ENCODE measurements at places on chromosomes 2 and 18.
A peak's percentile ranks its signal among the peaks of the same experiment; 100 is the strongest.

GRCh38 chr2:135694711-135695110, 46.9 kb upstream of the UBXN4 start:
- DNase-seq = no peak

DNA sequence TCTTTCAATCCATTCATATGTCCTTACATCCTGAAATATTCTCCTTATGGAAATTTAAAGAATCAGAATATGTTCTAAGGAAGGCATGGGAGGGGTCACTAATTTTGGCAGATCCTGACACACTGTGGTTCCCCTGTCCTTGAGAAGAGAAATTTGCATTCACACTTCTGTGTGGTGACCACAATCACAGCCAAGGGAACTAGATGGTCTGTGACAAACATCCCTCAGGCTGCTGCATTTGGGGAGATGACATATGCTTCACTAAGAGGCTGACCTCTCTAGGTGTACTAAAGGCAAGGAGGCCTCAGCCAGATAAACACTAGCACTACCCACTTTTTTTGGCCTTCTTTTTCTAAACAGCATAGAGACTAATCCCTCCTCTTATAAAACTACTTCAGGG, 129.6 kb downstream of the MREG start:
- no peak for DNase-seq

DNA sequence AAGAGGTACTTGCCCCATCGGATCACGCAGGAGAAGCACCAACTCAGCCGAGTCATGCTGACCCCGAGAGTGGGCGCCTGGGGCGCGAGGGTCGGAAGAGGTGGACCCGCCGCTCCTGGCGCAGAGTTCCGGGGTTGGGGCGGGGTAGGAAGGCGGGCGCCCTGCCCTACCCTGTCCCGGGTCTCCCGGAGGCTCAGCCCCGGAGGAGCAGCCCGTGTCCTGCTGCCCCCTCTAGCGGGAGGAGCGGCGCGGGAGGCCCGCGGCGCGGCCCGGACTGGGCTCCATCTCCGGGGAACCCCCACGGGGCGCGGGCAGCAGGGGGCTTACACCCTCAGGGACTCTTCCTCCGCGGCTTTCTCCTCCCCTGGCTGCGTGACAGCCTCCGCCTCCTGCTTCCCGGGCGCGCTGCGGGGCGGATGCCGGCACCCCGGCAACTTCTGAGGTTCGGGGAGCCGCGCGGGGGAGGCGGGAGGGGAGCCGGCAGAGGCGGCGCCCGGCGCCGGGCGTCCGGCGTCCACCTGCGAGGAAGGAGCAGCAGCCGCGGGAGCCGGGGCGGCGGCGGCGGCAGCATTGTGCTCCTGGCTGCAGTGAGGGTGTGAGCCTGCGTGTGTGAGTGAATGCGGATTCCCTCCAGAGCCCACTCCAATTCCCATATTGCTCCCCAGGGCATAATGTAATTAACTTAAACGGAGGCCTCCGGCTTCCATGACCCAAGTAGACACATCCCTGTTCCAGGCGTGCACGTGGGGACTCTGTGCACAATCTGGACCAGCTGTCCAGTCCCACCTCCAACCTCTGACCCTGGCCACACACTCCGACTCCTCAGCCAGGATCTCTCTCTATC, 7.6 kb upstream of the TNS1 start:
- peak; percentile 59 for DNase-seq

DNA sequence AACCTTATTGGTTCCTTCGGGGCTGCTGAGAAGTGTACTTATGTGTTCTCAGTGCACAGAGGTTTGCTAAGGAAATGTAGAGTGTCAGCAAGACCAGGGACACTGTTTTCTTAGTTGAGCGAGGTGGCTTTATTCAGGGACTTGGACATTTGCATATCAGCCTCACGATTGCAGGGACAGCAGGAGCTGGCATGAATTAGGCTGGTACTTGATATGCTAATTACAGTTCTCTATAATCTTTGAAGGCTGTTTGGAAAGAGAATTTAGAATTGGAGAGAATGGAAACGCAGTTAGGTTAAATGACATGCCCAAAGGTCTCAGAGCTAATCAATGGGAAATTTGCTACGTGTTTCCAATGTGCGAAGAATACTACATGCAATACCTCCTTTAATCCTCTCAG, 18.7 kb upstream of the MTCL1 start:
- DNase-seq = no peak

GRCh38 chr2:167292430-167293171, 404.3 kb downstream of the XIRP2 start:
- DNase-seq = no peak

DNA sequence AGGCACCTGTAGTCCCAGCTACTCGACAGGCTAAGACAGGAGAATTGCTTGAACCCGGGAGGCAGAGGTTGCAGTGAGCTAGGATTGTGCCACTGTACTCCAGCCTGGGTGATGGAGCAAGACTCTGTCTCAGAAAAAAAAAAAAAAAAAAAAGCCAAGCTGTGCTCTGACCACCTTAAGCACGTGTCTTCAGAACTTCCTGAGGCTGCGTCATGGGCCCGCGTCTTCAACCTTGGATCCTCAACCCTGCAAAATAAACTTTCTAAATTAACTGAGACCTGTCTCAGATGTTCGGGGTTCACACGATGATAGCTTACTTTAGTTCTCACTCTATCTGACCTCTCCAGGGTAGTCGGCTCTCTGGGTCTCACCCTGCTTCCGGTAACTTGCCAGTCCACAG, 65.8 kb upstream of the CABLES1 start:
- DNase-seq = peak; percentile 15

DNA sequence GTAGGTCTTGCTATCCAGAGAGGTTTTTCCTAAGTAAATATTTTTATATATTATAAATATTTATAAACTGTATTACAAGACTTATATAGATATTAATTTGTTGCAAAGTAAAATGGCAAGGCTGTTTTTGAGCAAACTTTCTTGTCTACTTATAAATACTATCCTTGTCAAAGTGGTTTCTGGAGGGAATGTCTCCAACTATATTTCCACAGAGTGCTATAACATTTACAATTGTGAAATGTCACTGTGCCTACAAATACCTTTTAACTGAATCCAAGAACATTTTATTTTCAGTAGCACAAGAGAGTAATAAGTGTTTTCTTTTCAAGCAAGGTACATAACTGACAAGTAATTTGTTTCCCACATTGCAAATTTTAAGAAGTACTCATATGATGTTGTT, 256.8 kb downstream of the ZNF385B start:
- DNase-seq = no peak

- no peak for DNase-seq
These were observed 56.2 kb upstream of the SMIM21 start for GRCh38 chr18:75483662-75484061.

GRCh38 chr2:234288974-234289455, 207.9 kb downstream of the ARL4C start:
- peak; percentile 83 for DNase-seq

- DNase-seq = no peak
These were observed 62.7 kb upstream of the GATA6 start for GRCh38 chr18:22106536-22107292.

DNA sequence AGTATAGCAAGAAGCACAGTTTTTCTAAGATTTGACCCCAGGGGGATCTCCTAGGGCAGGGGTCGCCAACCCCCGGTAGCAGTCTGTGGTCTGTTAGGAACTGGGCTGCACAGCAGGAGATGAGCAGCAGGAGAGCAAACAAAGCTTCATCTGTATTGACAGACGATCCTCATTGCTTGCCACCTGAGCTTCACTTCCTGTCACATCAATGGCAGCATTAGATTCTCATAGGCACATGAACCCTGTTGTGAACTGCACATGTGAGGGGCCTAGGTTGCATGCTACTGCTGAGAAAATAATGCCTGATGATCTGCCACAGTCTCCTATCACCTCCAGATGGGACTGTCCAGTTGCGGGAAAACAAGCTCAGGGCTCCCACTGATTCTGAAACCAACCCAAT, 136.2 kb downstream of the RGPD3 start:
- no peak for DNase-seq

GRCh38 chr2:215029936-215030335, 108.5 kb downstream of the ABCA12 start:
- DNase-seq = no peak

DNA sequence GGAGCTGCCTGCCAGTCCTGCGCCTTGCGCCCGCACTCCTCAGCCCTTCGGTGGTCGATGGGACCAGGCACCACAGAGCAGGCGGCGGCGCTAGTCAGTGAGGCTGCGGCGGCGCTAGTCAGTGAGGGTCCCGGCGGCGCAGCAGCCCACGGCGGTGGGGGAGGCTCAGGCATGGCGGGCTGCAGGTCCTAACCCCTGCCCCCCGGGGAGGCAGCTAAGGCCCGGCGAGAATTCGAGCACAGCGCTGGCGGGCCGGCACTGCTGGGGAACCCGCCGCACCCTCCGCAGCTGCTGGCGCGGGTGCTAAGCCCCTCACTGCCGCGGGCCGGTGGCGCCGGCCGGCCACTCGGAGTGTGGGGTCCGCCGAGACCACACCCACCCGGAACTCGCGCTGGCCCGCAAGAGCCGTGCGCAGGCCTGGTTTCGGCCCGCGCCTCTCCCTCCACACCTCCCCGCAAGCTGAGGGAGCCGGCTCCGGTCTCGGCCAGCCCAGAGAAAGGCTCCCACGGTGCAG, 867.4 kb downstream of the DSC3 start:
- DNase-seq = peak; percentile 1

GRCh38 chr18:48953104-48953706, 2.4 kb upstream of the SMAD7 start:
- DNase-seq = peak; percentile 14

GRCh38 chr2:127004893-127005600, 101.9 kb downstream of the BIN1 start:
- no peak for DNase-seq

- DNase-seq = no peak
These were observed 120.1 kb upstream of the REV1 start for GRCh38 chr2:99609851-99610381.

DNA sequence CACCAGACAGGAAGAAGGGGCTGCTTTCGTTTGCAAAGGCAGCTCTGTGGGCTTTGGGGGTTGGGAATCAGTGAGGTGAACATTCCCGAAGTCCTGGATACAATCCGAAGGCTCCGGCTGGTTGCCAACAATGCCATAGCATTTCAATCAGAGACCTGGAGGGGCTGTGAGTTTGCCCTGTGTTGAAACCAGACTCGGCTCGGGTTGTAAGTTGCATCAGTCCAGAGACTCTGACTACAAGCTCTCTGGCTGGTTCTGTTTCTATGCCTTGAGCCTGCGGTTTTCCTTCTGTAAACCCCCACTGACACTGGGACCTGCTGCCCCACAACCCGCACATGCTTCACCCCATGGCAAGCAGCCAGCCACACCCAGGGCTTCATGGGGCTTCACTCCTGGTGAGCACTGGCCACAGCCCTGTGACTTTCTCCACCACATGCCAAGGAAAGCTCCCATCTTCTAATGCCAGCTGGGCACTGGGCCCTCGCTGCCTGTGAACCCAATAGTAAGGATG, 85.7 kb upstream of the ODC1 start:
- DNase-seq = no peak

DNA sequence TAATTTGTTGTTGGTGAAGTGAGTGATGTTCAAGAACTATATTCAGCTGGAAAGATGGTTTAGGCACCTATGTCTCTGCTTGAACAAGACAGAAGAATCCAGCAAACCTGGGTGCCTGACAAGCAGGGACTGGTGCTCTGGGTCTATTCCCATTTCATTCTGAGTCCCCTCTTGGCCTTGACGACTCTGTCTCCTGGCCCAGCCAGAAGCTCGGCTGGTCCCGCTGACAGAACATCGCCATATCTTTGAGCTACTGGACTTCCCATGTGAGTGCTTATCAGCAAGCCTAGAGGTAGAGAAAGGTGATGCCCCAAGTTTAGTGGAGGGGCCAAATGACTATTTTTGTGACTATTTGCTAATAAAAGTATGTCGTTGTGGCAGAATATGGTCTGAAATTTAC, 48.2 kb downstream of the SDC1 start:
- DNase-seq = no peak

DNA sequence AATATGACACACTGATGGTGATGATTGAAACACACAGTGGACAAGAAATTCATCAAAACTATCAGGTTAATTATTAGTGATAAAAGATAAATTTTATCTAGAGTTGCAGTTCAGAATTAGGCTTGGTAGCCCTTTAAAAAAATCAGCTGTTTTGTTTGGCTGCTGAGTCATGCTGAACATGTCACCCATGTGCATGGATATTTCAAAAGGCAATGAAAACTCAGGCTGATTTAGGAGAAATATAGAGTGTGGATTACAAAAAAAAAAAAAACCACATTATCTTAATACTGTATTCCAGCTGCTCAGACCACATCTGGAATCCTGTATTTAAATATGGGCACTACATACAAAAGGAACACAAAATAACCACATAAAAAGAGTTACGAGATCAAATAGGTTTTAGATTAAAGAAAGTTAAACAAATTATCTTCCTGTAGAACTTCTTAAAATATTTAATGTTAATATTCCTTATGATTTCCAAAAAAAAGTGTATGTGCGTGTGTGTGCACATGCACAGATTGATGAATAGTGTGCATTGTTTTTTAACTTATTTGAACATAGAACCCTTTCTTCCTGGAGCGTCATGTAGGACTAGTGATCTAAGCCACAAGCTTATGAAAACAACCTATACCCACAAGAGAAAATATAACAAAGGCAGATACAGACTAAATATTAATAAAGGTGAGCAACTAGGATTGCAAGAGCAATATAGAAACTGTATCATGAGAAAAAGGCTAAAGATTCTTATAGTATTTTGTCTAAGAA, 186.2 kb downstream of the STK39 start:
- no peak for DNase-seq

DNA sequence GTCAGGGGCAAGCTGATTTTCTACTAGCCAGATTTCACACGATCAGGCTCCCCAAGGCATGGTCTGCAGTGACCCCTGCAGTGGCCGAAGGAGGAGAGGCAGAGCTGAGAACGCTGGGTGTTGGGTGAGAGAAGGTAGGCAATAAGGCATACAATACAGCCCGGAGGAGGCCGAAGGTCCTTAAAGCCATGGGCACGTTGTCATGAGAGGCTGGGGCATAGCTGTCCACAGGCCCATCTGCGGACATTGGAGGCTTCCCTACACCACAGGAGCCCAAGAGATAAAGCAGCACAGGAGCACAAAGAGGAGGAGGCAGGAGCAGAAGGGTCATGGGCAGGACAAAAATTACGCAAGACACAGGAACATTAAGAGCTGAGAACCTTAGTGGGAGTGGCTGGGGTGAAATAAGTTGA, 16.7 kb upstream of the BZW1 start:
- no peak for DNase-seq

DNA sequence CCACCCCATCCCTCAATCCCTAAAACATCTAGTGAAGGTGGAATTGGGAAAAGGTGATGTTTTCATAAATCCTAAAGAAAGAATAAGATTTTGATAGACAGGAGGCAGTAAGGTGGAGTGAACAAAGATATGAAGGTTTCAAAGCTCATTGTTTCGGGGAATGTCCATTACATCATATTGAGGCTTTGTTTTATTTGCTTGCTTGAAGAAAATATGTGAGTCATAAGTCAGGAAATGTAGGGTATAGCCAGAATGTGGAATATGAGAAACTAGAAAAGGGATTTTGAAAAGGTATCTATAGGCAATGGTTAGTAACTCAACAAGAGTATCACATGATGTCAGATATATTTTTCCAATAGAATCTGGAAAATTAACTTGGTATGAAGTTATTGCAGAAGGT, 1178.5 kb upstream of the ACVR2A start:
- no peak for DNase-seq

- no peak for DNase-seq
These were observed 2.5 kb upstream of the PKDCC start for GRCh38 chr2:42045352-42045751.
